ENCODE measurements at places on chromosomes 7 and 10.
A peak's percentile ranks its signal among the peaks of the same experiment; 100 is the strongest.

DNA sequence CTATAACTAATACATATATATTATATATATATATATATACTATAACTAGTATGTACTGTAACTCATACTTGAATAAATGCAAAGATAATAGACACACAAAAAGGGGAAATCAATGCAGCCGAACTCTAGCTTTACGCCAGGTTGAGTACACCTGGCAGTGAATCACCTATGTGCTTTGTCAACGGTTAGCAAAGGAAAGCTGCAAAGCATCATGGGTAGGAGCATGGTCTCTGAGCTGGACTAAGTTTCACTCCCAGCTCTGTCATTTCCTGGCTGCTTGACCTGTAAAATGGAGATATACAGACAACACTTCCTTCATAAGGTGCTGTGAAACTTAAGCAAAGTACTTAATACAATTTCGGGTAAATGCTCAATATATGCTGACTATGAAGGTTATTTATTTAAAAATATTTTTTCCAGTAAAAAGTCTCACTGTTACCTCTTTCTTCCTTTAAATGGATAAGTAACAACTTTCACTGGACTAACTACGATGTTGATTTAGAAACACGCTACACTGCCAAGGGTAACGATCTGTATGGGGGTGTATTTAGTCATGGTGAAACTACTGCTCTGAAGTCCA lies 61.7 kb upstream of the ITGA8 start:
- no peak for DNase-seq

DNA sequence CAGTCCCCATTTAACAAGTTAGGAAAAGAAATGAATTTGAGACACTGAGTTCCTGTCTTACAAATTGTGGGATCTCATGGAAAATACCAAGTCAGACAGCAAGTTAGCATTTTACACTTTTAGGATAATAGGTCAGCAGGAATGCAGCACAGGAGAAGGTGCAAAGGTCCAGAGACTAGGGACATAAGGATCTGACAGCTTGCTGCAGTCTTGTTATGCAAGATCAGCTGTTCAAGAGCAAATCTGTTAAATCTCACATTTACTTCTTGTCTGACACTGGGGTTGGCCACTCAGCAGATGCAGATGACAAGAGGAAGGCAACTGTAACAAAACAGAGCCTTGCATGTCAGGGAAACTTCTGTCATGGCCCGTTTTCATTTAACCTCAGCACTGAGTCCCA lies 239.6 kb downstream of the PHF14 start:
- no peak for DNase-seq

GRCh38 chr7:17939211-17939605 lies 1.1 kb downstream of the SNX13 start:
- no peak for DNase-seq

- no peak for DNase-seq
Measured at GRCh38 chr10:131815266-131816156, 85.3 kb upstream of the PPP2R2D start.

DNA sequence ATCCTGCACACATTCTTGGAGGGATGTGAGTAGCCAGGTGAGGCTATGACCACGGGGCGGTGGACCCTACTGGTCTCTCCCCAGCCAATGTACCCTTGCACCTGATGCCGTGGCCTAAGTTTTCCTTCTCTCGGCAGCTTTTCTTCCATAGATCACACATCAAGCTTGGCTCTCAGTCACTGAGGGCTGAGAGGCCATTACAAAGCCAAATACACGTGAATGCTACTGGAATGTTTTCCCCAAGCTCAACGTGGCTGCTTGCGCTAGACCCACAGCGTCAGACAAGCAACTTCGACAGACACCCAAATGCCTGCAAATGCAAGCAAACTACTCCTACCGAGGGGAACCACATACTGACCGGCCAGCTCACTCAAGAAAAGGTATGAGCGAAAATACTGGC lies 83.1 kb downstream of the PRPF18 start:
- DNase-seq = no peak

DNA sequence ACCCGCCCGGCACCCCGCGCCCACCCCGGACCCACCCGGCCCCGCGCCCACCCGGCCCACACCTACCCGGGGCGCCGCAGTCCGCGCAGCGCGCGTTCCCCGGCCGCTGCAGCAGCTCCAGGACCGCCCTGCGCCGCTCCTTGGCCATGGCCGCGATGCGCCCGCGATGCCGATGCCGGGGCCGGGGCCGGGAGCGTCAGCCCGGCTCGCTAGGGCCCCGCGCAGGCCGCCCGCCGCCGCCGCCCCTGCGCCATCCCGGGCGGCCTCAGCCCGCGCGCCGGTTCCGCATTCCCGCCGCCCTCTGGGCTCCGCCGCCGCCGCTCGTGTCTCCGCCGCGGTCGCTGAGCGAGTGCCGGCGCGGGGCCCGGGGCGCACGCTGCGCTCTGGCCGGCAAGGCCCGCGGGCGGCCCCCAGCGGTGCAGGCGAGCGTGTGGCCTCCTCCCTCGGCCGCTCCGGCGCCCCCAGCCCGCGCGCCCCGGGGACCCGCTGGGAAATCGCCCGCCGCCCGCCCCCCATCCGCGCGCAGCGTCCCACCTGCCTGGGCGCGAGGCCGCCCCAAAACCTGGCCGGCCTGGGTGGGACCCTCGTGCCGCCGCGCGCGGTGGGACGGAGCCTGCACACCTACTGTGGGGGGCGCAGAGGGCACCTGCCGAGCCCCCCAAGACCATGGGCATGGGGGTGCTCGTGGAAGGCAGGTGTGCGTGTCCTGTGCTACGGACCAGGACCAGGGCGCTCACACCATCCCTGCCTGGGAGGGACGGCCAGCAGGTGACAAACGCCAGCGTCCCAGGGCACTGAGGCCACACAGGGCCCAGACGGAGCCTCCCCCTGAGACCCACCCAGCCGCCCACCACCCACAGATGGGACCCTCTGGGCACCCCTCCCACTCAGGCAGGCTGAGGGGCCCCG lies at the start of gene ADAP1:
Gene ADAP1, minus strand, starts transcription at position 351 of the 909 bp plus-strand sequence. Its CDS starts 203 bp downstream, at position 148.
- peak; percentile 69 for DNase-seq

DNA sequence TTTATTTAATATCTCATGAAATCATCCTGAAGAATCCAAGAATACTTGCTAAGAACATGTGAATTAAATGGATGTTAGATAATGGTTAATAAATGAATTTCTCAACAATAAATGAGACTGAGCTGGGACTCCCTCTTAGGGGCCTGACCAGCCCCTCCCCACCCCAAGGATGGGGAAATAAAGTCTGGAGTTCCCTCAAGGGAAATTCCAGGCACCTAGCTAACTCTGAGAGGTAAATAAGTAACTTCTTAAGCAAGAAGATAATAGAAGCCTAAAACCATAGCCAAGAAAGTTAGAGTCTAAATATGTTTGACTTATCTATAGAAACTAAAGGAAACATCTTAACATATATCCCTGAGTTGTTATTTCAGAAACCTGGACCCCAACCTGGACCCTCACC lies 32.2 kb upstream of the PPP1R9A start:
- no peak for DNase-seq

DNA sequence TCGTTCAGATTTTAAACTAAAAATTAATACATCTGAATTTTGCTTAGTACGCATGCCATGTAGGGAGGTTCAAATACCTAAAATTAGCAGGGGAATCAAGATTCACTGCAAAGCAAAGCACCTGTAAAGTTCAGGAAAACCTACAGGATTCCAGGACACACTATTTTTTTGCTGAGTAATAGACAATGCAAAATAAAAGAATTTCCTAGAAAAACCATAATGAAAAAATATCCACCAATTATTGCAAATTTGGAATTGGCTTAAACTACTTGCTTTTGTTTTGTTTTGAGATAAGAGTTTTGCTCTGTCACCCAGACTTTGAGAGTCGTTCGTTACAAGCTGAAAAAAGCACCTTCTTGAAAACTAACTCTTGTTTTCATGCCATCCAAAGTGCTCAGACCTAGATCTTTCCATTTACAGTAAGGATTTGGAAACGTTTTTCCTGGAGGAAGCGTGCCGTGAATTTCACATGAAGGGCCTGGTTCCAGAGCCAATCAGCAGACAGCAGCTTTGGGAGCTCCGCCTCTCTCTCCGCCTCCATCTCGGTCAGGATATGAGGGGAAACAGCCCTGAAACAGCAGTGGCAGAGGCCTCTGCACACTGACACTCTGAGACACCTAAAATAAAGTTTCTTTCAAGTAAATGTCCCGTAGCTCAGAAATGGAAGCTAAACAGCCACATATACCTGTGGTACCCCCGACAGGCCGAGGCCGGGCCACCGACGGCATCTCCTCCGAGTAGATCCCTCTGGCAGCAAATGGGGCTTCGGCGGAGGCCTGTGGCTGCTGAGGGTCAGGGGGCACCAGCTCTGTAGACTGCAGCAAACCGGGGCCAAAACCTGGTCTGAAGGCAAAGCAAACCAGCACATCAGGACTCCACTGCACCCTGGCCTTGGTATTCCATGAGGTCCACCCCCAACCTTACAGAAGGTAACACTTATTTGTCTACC lies 45.9 kb upstream of the ATP6V0A4 start:
- no peak for DNase-seq
